ENCODE measurements at places on chromosomes 13 and 19.
A peak's percentile ranks its signal among the peaks of the same experiment; 100 is the strongest.

DNA sequence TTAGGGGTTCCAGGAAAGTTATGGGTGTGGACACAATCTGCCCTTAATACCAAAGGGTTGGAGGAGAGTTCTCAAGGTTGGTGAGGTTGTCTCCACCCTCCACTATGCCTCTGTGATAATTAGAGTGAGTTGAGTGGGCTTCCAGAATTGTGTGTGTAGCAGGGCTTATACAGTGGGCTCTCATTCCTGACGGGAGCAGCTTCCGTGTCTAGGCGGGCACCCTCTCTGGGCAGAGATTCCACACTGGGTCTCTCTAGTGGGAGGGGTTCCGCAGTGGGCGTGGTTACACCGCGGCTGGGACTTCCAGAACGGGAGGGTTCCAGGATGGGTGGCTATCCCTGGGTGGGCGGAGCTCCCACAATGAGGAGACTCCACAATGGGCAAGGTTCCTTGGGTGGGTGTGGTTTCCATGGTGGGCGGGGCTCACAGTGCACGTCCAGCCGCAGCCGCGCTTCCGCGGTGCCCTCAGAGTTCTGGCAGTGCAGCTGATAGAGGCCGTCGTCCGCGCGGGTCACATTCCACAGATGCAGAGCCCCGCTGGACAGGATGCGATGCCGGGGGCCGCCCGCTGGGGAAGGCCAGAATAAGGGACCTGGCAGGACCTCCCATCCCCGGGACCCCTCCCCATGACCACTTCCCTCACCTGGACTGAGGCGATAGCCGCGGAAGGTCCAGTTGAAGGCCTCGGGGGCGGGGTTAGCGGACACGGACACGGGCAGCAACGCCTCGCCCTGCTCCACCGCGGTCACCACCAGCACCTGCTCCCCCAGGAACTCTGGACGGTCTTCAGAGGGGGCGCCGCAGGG is 8.4 kb downstream of the NPHS1 start:
- DNase-seq, result no peak

GRCh38 chr13:29046588-29046987 is 226.4 kb downstream of the MTUS2 start:
- DNase-seq, result no peak

DNA sequence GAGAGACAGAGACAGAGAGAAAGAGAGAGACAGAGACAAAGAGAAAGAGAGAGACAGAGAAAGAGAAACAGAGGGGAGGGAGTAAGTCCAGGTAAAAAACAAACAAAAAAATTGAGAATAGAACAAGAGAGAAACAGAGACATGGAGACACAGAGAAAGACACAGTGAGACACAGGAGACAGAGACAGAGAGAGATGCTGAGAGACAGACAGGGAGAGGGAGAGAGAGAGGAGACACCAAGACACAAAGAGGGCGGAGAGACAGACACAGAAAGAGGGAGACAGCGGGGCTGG is 5.8 kb upstream of the PROZ start:
- no peak for DNase-seq

GRCh38 chr19:23203841-23204344 is 46.3 kb downstream of the ZNF724 start:
- DNase-seq, result no peak

DNA sequence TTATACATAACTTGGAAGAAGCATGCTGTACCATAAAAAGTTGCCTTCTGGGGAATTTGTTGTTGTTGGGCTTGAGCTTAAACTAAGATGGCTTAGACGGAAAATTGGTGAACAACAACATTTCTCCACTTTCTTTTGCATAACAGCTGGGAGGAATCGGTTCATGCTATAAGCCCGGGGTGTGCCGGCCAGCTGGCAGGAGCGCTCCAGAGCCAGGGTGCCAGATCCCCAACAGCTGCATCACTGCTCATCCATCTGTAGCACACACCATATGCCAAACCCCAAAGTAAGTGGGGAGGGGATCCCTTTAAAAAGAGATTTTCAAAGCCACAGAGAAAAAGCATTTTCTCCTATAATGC is 419.5 kb upstream of the ARGLU1 start:
- no peak for DNase-seq

DNA sequence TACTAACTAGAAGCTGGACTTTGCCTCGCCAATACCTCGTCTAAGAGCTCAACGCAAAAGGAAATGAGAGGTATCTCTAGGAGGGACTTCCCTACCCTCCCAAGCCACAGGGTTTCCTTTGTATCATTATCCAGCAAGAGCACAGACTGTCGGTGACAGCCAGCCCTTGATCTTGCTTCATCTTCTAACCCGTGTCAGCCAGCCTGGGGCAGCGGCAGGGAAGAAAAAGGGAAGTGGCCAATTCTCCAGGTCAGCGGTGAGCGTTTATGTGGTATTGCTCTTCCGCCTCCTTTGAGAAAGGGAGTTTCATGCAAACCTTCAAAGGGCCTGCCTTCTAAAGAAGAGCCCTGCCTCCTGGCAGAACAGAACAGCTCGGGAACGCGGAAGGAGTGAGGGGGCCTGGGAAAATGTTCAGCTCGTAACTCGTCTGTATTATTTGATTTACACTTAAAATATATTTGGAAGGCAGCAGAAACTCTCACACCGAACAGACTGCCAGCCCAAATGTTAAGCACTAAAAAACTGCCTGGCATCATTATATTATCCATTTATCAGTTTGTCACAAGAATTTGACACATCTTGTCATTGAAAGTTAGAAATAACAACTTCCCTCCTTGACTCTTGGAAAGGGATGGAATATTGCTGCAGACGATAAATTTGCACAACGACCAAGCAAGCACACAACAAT is 41.8 kb downstream of the EFNB2 start:
- DNase-seq, result no peak

- no peak for DNase-seq
Measured at GRCh38 chr19:383922-384798, 24.8 kb downstream of the C2CD4C start.

GRCh38 chr19:7595466-7596133 is at the start of gene CAMSAP3:
CAMSAP3 (plus strand) TSS chr19:7595863; CDS start chr19:7596003, 140 bp downstream.
- peak; percentile 6 for DNase-seq

- no peak for DNase-seq
Measured at GRCh38 chr13:101554420-101555125, 102.1 kb downstream of the ITGBL1 start.

GRCh38 chr19:17060802-17061201 is 14.4 kb downstream of the HAUS8 start:
- DNase-seq, result no peak

GRCh38 chr19:49243726-49244125 is 81.3 kb downstream of the SLC6A16 start:
- DNase-seq, result no peak

Data from stimulated activated CD4-positive, alpha-beta T cell treated with anti-CD3 and anti-CD28 coated beads, Interleukin-2, amount 100 ng/mL, for 4 hours (primary cell).